ENCODE measurements at places on chromosomes 13 and 19.

DNA sequence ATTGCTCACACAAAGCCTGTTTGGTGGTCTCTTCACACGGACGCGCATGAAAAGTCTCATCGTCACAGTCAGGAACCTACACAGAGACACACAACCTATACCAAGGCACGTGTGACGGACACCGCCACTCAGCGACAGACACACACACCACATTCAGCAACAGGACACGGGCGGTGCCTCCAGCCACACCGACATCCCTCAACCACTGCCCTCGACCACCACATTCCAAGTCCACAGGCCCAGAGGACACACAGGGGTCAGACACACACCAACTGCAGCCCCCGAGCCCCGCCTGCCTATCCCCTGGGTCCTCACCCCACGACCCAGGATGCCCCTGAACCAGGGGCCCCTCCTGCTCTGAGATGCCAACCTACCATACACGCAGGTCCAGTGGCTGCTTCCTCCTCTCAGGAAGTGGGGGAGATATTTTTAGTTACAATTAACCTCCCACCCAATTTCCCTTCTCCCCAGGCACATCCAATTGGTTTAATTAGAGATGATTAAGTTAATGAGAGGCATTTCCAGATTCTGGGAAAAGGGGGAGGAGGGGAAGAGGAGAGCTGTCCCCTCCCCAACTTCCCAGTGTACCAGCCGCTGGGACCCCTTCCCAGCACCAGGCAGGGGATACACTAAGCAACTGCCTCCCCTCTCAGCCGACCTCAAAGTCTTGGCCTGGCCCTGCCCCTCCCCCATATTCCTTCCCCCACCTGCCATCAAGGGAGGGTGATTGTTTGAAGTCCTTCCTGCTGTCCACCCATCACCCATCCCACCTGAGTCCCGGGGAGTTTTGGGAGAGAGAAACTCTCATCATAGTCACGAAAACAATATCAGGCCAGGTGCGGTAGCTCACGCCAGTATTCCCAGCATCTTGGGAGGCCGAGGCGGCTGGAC lies 20.4 kb downstream of the MEIS3 start:
- DNase-seq, result no peak

- DNase-seq, result no peak
Measured at GRCh38 chr13:111952814-111953213, 114.1 kb upstream of the SOX1 start.

GRCh38 chr19:12789098-12789903 lies 2.0 kb upstream of the JUNB start:
- DNase-seq, result no peak

DNA sequence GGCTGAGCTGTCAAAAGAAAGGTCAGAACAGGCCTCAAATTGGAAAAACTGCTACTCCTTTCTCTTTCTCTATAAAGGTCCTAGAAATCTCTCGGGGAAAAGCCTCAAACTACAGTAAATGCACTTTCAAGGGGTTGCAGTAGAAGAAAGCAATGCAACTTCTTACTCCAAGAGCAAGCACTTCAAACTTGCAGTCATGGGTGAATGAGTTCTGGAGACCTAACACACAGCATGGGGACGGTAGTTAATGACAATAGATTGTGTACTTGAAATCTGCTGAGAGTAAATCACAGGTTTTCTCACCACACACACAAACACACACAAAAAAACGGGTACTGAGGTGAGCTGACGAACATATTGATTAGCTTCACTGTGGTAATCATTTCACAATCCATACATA lies 11.8 kb downstream of the TUBGCP3 start:
- no peak for DNase-seq

GRCh38 chr13:102686024-102686423 lies 8.8 kb downstream of the METTL21C start:
- no peak for DNase-seq

- DNase-seq, result no peak
Measured at GRCh38 chr19:18385675-18386542, at the start of gene GDF15. GDF15 (plus strand) TSS chr19:18386158; CDS start chr19:18386190, 32 bp downstream.

GRCh38 chr19:43395561-43395960 lies 19.1 kb upstream of the TEX101 start:
- no peak for DNase-seq
